ENCODE measurements at places on chromosomes 7 and 10. TPM values are rescaled to one million over a fixed set of nuclear protein-coding genes. Genes with fewer than 3 reads are reported as not detected.

Gene PODXL
- 4.3 TPM for total RNA-seq

Gene HMX2
- total RNA-seq: not detected

Gene ADD3
- total RNA-seq: 232 TPM

Gene CTTNBP2
- total RNA-seq: 0.35 TPM

Gene ASB10
- not detected for total RNA-seq

Gene KDM7A
- 3.3 TPM for total RNA-seq

Gene FAM25A
- total RNA-seq: not detected

Gene ARHGAP19
- 3.6 TPM for total RNA-seq

Gene ENTPD1
- total RNA-seq: not detected

Gene TRIM56
- total RNA-seq: 11.8 TPM

Gene SFTPA2
- total RNA-seq: not detected

Gene SMIM30
- total RNA-seq: 53.0 TPM
